ENCODE measurements at places on chromosomes 4 and X. TPM values are rescaled to one million over a fixed set of nuclear protein-coding genes. Genes with fewer than 3 reads are reported as not detected.

Gene IRS4
- polyA plus RNA-seq, result 1.6 TPM

Gene TCEAL7
- polyA plus RNA-seq, result 30.7 TPM

Gene PHF8
- 34.0 TPM for polyA plus RNA-seq

Gene ZXDA
- 5.9 TPM for polyA plus RNA-seq

Gene SHROOM4
- 21.8 TPM for polyA plus RNA-seq

Gene ELK1
- 30.3 TPM for polyA plus RNA-seq

All from renal pelvis (tissue), 12 donors.